Fibroblast of the aortic adventitia (primary cell): ENCODE measurements at places on chromosomes 7 and 10. TPM values are rescaled to one million over a fixed set of nuclear protein-coding genes. Genes with fewer than 3 reads are reported as not detected.

Gene NKX1-2
- not detected in 2 replicates for total RNA-seq

Gene LIPJ
- total RNA-seq = 0.09 TPM in 1 of 2 replicates, not detected in the other

Gene RBP4
- 1.9 and 2.5 TPM in 2 replicates for total RNA-seq

Gene HOXA2
- total RNA-seq = 0.16 and 3.6 TPM in 2 replicates

Gene ASZ1
- not detected in 2 replicates for total RNA-seq

Gene CALML3
- not detected in 2 replicates for total RNA-seq

Gene IL6
- total RNA-seq = 3.8 and 10.2 TPM in 2 replicates

Gene DMBT1
- under 0.01 and 0.08 TPM in 2 replicates for total RNA-seq

Gene HOXA6
- total RNA-seq = not detected in 2 replicates

Gene RAB19
- not detected in 2 replicates for total RNA-seq

Gene KLLN
- 0.99 and 2.0 TPM in 2 replicates for total RNA-seq

Gene ELMO1
- 1.3 and 2.9 TPM in 2 replicates for total RNA-seq

Gene TMEM184A
- total RNA-seq = not detected in 2 replicates

Gene TRIL
- total RNA-seq = 0.81 and 6.3 TPM in 2 replicates

Gene CPA5
- total RNA-seq = 0.09 TPM in 1 of 2 replicates, not detected in the other

Gene CLRN3
- not detected in 2 replicates for total RNA-seq

Gene KCNH2
- total RNA-seq = not detected in 2 replicates

Gene RALA
- total RNA-seq = 42.7 and 61.5 TPM in 2 replicates

Gene SCD
- total RNA-seq = 99.9 and 283 TPM in 2 replicates

Gene MRLN
- total RNA-seq = not detected in 2 replicates

Gene DRGX
- total RNA-seq = not detected in 2 replicates

Gene PFKFB3
- total RNA-seq = 9.4 and 23.0 TPM in 2 replicates

Gene RASA4
- total RNA-seq = 11.1 and 15.1 TPM in 2 replicates

Gene RBP3
- not detected in 2 replicates for total RNA-seq

Gene GRID2IP
- total RNA-seq = not detected in 2 replicates

Gene CDK6
- 11.6 and 36.0 TPM in 2 replicates for total RNA-seq

Gene RPEL1
- under 0.01 and 0.82 TPM in 2 replicates for total RNA-seq
